Left lung (tissue), 14 donors: ENCODE measurements at places on chromosomes 13 and 19. TPM values are rescaled to one million over a fixed set of nuclear protein-coding genes. Genes with fewer than 3 reads are reported as not detected.

GRCh38 chr19:47111006-47111621 lies 2.5 kb downstream of the ZC3H4 start:
- DNase-seq, result no peak

- DNase-seq, result peak; percentile 54
Observed at GRCh38 chr13:79637133-79637763, 156.3 kb downstream of the NDFIP2 start.

DNA sequence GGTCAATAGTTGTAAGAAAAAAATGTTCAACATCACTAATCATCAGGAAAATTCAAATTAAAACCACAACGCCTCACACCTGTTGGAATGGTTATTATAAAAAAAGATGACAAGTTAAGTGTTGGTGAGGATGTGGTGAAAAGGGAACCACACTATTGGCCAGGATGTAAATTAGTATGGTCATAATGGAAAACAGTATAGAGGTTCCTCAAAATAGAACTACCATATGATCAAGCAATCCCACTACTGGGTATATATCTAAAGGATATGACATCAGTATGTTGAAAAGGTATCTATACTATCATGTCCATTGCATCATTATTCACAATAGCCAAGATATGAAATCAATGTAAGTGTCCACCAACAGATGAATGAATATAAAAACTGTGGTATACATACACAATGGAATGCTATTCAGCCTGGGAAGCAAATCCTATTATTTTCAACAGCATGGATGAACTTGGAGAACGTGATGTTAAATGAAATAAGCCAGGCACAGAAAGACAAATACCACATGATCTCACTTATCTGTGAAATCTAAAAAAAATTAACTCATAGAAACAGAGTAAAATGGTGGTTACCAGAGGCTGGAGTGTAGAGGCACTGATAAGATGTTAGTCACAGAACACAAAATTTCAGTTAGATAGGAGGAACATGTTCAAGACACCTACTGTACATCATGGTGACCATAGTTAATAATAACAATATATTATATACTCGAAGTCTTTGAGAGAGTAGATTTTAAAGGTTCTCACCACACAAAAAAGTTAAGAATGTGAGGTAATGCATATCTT lies 56.6 kb downstream of the TBC1D4 start:
- no peak for DNase-seq

- no peak for DNase-seq
Observed at GRCh38 chr19:44856421-44857083, 10.5 kb downstream of the NECTIN2 start.

- no peak for DNase-seq
Observed at GRCh38 chr19:45474606-45475521, 7.1 kb downstream of the FOSB start.

DNA sequence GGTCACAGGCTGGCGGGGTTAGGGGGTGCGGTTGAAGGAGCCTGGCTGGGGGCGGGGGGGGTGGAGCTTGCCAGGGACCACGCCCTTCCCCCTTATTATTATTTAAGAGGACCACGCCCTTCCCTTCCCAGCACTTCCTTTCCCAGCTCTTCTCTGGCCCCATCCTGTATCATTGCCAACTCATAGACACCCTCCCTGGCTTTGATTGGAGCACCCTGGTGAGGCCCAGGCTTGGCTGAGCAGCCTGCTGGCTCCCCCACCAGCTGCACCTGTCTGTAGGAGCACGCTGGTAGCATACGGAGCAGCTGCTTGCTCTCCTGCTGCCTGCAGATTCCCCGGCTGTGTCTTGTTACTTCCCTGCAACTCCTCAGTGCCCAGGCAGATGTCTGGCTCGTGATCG lies 62.5 kb upstream of the PDX1 start:
- no peak for DNase-seq

DNA sequence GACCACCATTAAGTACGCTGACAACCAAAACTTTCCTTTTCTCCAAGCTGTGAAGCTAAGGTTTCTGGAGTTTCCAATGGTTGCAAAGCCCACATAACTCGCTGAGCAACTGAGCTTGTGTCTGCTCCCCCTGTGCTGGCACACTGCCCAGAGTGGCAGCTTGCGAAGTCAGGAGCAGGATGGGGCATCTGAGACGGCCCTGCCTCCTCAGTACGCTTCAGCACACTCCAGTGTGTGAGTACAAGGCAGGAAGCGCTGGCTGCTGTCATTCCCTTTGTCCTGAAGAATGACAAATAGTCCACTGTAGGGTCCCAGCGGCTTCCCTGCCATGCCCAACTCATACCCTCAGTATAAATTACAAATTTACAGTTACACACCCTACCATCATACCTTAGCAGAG lies 51.5 kb downstream of the SKA3 start:
- DNase-seq, result peak; percentile 64

DNA sequence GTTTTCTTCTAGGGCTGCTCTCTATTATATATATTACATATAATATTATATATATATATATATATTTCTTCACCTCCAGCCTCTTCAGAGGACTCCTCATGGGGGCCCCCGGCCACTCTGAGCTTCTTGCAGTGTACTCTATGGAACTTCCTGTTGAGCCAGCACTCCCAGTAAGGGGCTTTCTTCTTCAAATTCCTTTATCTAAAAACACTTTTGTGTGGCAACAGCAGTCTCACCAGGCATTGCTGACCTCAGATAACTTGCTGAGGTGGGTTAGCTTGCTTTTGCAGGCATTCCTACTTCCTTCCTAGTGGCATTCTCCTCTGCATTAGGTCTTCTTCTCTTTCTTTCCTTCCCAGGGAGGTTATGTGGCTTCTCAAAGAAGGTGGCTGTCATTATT lies 381.5 kb downstream of the MYO16 start:
- DNase-seq, result no peak

Gene SYDE1
- 17.5 TPM for total RNA-seq
